ENCODE measurements at places on chromosomes 6 and 20. TPM values are rescaled to one million over a fixed set of nuclear protein-coding genes. Genes with fewer than 3 reads are reported as not detected.

- no peak for DNase-seq
Measured at GRCh38 chr6:658244-658643, 1.3 kb upstream of the HUS1B start.

- DNase-seq, result no peak
Measured at GRCh38 chr6:163860287-163861081, 446.0 kb downstream of the QKI start.

- peak; percentile 9 for DNase-seq
Measured at GRCh38 chr6:29797135-29797534, 30.5 kb upstream of the HLA-G start.

DNA sequence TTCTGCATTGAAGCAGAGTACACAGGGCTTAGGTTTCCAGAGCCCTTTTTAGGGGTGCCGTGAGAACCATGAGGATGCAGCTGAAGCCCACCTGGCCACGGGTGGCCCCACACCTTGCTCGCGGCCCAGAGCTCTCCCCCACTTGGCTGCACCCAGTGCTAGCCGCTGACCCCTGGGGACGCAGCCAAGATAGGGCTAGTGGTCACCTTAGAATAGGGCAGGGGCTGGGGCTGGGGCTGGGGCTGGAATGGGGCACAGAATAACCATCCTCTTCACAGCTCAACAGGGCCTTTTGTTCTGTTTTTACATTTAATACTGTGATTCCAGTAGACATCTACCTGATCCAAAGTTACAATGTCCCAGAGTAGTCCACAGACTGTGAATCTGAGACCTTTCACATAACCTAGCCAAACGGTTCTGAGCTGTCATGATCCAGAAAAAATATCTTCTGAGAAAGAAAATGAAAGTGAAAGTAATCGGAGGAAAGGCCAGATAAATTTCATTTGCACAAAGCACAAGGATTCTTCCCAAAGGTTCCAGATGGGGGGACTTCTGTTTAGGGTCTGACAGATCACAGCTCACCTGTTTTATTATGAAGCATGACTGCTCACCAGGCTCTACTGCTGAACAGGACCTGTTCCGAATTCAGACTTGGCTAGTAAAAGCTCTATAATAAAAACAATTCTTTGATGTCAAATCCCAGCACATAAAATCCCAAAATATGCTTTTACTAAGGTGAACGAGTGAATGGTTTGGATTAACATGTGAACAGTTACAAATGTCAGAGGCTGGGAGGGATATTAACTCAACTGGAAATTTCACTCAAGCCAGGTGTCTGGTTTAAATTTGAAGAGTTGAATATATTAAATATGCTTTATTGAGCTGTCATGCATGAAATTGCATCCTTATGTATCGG, 401.9 kb downstream of the THBS2 start:
- DNase-seq, result no peak

- DNase-seq, result no peak
Measured at GRCh38 chr6:155439376-155439775, 16.3 kb downstream of the NOX3 start.

DNA sequence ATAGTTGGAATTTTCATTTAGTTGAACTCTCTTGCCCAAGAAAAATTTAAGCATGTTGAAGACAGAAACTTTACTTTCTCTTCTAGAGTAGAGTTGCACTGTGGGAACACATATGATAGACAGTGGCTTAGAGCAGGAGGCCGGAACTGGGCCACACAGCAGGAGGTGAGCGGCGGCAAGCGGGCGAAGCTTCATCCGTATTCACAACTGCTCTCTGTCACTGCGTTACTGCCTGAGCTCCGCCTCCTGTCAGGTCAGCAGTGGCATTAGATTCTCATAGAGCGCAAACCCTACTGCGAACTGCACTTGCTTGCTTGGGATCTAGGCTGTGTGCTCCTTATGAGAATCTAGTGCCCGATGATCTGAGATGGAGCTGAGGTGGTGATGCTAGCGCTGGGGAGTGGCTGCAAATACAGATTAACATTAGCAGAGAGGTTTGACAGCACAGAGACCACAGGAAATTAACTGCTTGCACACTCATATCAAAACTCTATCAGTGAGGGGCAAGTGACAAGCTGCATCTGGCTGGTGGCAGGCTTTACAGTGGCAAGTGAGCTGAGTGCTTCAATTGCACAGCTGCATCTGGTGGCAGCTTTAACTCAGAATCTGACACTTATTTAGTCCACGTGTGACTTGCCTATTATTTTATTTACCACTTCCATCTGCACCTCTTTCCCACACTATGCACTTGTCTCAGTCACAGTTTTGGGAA, 174.9 kb upstream of the C6orf118 start:
- DNase-seq, result no peak

DNA sequence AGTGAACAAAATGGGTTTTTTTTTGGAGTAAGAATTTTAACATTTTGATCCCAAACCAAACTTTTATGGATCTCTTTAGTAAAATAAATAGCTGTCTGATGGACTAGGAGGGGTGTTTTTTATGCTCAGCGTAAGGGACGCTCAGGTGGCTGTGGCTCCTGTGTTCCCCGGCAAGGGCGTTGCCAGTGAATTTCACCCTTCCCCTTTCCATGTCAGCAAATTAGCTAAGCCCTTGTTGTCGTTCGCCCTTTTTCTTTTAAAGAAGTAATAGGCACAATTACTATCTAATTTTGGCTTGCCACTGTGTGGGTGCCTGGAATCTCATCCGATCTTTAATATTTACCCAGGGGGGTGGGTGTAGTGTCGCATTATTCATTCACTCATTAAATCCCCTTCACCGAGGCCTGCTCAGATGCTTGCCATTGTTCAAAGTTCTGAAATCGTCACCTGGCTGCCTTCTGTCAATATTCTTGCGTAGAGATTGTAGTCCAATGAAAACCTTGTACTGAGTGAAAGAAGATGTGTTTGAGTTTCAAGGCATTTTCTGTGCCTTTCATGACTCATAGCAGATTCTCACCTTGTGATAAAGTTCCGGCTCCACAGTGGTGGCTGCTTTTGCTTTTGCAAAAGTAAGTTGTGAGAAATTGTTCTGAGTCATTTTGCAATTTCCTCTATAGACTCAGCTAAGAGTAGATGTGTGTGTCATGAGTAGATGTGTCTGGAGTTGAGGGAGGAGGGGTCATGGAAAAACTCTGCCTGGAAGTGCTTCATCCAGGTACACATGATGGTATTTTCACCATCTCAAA, 40.0 kb upstream of the CLDN20 start:
- peak; percentile 88 for DNase-seq

- no peak for DNase-seq
Measured at GRCh38 chr20:44959638-44960102, 527 bp downstream of the TOMM34 start.

DNA sequence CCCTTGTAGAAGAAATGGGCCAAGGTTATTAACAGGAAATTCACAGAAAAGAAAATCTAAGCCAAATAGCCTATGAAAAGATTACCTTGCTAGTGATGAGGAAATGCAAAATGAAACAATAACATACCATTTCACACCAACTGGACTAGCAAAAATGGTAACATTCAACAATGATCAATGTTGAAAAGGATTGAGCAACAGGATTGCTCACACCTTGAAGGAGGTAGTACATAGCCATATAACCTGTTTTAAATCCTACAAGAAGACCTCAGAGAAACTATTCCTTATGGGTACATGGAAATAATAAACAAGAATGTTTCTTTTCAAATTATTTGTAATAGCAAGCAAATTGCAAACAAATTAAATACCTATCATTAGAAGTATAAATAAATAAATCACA, 107.4 kb downstream of the BFSP1 start:
- DNase-seq, result no peak

DNA sequence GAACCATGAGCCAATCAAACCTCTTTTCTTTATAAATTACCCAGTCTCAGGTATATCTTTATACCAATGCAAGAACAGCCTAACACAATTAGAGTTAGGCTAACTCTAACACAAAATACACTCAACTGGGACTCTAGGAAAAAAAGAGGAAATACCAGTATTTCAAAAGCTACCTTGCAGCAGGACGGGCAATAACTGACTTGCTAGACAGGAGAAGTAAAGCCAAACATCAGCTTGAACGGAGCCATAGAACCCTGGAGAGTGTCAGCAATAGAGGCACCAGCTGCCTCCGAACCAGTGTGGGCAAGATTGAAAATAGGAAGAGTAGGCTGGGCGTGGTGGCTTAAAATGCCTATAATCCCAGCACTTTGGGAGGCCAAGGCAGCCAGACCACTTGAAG, 162.0 kb upstream of the SOX4 start:
- no peak for DNase-seq

GRCh38 chr20:43988451-43988850, 73.8 kb downstream of the TOX2 start:
- no peak for DNase-seq

- DNase-seq, result no peak
Measured at GRCh38 chr6:43683708-43684455, 3.7 kb downstream of the MRPS18A start.

THEMIS gene
- 0.73 TPM for polyA plus RNA-seq

FAM217A gene
- 0.69 TPM for polyA plus RNA-seq

ATF6B gene
- polyA plus RNA-seq, result 84.4 TPM

C6orf141 gene
- 24.1 TPM for polyA plus RNA-seq

AGER gene
- polyA plus RNA-seq, result 14.9 TPM

Data from large intestine (tissue), 12 donors.